ENCODE measurements at places on chromosomes 11 and 22. TPM values are rescaled to one million over a fixed set of nuclear protein-coding genes. Genes with fewer than 3 reads are reported as not detected.
A peak's percentile ranks its signal among the peaks of the same experiment; 100 is the strongest.

DNA sequence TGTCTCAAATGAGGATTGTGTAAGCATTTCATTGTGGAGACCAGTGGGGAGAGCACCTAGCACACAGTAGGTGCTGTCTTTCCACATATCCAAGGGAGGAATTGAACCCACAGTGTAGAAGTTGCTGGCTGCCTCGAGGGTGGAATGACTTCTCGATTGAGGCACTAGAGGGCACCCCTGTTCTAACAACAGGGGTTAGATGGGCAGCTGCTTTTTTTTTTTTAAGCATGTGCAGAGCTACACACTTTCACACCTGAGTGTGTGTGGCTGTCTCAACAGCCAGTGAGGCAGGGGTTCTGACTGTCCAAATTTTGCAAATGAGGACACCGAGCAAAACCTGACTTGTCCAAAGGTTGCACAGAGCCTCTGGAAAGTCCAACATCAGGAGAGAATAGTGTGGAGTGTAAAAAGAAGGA lies 118.2 kb upstream of the CRYBB3 start:
- peak; percentile 53 for DNase-seq

DNA sequence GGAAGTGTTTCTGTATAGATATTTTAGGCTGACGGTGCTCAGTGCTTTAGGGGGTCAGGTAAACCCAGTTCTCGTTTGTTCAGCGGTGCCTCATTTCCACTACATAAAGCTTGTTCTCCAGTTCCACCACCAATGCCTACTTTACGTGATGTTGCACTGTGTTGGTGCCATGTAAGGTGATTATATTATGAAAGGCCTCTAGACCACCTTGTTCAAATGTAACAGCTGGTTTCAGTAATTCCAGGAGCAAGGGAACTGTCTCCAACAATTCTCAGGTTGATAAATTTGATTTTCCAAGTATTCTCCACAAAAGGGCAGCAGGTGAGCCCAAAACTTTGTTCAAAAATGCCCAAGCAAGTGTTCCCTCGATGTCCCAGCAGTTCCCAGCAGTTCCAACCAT lies 83.7 kb upstream of the SEPTIN5 start:
- no peak for DNase-seq

GRCh38 chr11:31640611-31641010 lies 131.0 kb downstream of the ELP4 start:
- DNase-seq, result peak; percentile 84

- DNase-seq, result peak; percentile 59
Observed at GRCh38 chr11:61787928-61788491, 4.4 kb downstream of the TMEM258 start.

- DNase-seq, result peak; percentile 35
Observed at GRCh38 chr11:123654566-123655081, at the start of gene SCN3B. Gene SCN3B (minus strand): TSS chr11:123654624. CDS start chr11:123653801, 823 bp downstream.

DNA sequence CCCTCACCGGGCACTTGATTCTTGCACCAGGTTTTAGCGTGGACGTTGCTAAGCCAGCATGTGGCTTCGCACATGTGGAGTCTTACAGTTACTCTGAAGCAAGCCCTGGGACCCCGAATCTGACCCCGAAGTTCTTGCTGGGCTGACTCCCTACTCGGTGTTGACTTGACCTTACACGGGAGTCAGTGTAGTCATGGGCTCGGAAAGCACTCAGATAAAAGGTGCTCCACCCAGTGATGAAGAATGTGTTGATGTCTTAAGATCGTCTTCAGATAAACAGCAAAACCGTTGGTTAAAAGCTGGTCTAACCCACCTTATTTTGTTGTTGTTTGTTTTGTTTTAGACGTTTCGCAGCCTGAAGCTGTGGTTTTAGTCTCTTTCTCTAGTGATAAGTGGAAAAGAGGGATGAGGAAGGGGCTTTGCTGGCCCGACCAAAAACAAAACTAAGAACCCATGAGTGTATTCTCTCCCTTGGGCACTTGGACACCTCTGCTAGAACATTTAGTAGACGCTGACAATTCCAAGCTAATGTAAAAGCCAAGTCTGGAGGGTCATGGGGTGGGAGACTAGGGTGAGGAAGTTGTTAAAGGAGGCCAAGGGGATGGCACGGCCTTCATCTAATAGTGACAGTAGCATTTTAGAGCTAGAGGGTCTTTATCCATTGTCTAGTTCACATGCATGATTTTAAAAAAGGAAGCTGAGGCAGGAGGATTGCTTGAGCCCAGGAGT lies 69.9 kb downstream of the BCR start:
- DNase-seq, result no peak

DNA sequence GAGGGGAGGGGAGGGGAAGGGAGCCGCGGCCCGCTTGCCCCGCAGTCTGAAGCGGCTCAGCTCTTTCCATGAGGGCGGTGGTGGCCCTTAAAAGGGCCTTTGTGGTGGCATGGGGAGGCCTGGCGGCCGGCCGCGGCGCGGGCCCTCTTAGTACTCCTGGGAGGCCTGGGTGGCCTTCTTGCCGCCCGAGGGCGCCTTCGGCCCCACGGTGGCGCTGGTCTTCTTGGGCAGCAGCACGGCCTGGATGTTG lies 6.9 kb downstream of the DPAGT1 start:
- DNase-seq, result peak; percentile 64

GRCh38 chr11:72686639-72687220 lies 12.5 kb upstream of the PDE2A start:
- no peak for DNase-seq

GRCh38 chr11:45260071-45260470 lies 26.1 kb downstream of the SYT13 start:
- DNase-seq, result no peak

- DNase-seq, result no peak
Observed at GRCh38 chr11:64691543-64691942, 31.5 kb downstream of the NRXN2 start.

GRCh38 chr22:30662040-30662439 lies 5.6 kb downstream of the DUSP18 start:
- DNase-seq, result no peak

- DNase-seq, result no peak
Observed at GRCh38 chr22:17443405-17444203, 74.3 kb downstream of the CECR2 start.

DNA sequence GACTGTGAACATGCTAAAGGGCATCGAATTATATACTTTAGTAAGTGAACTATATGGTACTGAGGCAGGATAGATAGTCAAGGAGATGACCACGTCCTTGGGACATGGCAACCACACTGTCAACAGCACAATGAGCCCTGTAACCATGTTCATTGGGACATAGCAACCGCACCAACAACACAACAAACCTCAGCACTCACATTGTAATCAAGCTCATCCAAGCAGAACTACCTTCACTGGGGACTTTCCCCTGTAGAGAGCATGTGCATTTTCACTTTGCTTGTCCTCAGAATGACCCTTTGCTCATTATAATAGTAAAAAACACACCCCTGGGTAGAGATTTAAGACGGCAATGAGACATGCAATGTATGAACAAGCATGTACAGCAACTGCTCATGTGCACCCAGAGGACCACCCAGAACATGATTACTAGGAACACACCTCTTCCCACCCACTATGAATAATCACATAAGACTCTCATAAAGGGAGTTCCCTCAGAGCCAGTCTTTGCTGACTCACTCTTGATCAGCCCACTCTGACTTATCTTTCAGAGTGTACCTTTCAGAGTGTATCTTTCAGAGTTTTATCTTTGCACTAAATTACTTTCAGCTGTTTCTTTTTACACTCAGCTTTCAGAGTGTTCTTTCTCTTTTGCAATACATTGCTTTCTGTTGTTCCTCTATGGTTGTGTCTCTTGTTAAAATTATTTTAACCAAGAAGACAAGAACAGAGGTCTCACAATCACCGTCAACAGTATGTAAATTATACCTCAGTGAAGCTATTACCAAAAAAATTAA lies 4.1 kb upstream of the PLAAT2 start:
- peak; percentile 100 for DNase-seq

DNA sequence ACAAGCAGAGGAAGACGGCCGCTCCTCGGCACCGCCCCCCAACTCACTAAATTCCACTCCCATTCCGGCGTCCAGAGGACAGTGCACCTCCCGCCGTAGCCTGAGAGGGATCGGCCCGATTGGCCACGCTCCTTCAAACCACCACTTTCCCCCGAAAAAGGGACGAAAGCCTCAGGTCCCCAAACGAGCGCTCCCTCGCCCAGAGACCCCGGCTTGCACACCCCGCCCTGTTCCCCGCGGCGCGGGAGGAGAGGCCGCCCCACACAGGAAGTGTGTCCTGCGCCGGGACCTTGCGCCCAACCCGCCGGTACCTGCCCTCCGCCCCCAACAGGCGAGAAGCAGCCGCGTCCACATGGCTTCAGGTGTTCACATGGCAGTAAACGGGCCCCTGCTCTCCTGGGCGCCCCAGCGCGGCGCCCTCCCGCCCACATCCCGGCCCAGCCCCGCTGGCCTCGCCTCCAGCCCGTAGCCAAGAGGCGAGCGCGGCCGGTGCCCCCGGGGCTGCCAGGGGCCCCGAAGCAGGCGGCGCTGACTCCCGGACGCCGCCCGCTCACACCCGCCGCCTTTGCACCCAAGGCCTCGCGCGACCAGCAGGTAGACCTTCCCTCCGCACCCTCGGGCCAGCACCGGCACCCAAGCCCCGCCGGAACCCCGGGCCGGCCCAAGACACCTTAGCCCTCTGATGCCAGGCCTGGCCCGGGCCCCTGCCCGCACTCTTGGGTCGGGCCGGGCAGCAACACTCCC lies 849 bp downstream of the TCF20 start:
- peak; percentile 21 for DNase-seq

DNA sequence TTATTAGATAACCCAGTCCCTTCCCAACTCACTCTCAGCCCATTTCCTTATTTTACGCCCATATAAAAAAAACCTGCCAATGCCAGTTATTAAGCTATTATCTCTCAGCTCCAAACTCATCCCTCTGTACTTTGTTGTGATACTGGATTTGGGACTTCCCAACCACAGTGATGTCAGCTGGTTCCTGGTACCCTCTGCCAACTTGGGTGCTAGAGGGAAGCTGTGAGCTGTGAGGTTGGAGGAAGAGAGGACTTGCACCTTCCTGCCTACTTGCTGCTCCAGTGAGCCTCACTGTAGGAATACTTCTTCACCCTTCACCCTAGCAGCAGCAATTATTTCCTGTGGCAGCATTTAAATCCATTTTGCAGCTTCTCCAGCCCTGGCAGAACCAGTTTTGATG lies 19.2 kb upstream of the CSF2RB start:
- DNase-seq, result no peak

DNA sequence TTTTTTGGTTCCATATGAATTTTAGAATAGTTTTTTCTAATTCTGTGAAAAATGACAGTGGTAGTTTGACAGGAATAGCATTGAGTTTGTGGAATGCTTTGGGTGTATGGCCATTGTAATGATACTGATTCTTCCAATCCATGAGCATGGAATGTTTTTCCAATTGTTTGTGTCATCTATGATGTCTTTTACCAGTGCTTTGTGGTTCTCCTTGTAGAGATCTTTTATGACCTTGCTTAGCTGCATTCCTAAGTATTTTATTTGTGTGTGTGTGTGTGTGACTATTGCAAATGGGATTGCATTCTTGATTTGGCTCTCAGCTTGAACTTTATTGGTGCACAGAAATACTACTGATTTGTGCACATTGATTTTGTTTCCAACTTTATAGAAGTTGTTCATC lies 3.0 kb upstream of the CSF2RB start:
- DNase-seq, result peak; percentile 9

- DNase-seq, result no peak
Observed at GRCh38 chr11:14549891-14550290, 29.7 kb upstream of the PSMA1 start.

Gene RASSF10
- total RNA-seq, result 2.6 TPM

Gene OLFML1
- total RNA-seq, result not detected

Gene CARD10
- total RNA-seq, result 46.0 TPM

Gene CTSD
- 1,216 TPM for total RNA-seq

Gene NCF4
- total RNA-seq, result not detected

Gene TIMM10
- 59.0 TPM for total RNA-seq

Gene PATE2
- not detected for total RNA-seq

Gene TRIM34
- total RNA-seq, result 15.3 TPM

Gene THY1
- 15.3 TPM for total RNA-seq
